ENCODE measurements at places on chromosomes 1 and 21.

DNA sequence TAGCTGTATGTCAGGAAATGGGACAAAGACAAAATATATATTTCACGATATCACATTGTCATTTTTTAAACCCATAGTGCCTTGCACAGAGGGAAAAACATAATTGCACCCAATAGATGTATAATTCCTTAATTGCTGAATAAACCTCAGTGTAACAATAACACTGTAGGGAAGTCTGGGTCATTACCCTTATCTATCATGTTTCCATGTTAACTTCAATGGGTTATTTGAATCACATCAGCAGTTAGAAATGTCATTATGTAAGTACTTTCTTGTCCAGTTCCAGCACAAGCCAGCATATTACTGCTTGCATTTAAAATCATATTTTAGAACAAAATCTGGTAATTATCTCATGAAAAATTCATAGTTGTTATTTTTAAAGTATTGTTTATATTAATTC lies 222.7 kb downstream of the HMCN1 start:
- DNase-seq, result no peak

GRCh38 chr1:172163498-172164215 lies 256.8 kb upstream of the C1orf105 start:
- DNase-seq, result no peak

DNA sequence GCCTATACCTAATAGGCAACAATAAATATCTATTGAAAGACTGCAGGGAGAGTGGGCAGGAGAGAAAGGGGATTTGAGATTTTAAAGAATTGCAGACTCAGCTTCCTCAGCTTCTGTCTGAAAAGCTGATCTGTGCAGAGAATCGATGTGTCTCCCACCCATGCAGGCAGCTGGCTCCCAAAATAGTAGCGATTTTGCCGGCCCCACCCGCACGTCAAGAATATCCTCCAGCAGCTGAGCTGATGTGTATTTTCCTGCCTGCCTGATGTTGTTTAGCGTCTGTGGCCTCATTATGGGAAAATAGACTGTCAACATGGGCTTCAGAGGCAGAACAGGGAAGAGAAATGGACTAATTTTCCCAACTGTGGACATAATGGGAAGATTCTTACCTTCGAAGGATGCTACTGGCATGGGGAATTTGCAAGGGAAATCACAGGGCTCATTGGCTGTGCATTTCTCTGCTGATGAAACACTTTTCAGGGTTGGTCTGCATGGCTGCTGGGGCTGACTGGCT lies 699.8 kb downstream of the PTPRU start:
- DNase-seq, result no peak

DNA sequence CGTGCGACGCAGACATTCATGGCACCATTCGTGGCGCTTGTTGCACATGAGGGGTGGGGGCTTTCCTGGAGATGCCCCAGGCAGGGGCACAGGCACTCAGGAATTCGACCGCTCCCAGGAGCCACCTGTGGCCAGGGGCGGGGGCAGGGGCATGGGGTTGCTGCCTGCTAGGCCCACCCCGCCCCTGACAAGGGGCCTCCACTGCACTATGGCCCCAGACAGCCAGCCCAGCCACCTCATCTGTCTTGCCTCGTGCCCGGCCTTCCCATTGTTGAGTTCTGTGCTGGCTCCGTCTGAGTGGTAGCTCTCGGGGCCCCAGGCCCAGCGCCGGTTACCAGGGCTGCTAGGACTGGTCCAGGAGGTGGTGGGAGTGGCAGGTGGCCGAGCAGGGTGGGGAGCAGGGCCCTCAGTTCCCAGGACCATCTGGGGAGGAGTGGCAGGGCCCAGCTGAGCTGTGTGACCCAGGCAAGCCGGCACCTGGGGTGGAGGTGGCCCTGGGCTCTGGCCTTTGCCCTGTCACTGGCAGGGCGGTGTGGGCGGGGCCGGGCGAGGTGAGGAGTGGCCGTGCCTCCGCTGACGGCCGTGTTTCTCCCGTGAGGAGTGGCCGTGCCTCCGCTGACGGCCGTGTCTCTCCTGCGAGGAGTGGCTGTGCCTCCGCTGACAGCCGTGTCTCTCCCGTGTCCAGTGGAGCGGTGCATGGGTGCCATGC lies 1.9 kb downstream of the PLCH2 start:
- no peak for DNase-seq

DNA sequence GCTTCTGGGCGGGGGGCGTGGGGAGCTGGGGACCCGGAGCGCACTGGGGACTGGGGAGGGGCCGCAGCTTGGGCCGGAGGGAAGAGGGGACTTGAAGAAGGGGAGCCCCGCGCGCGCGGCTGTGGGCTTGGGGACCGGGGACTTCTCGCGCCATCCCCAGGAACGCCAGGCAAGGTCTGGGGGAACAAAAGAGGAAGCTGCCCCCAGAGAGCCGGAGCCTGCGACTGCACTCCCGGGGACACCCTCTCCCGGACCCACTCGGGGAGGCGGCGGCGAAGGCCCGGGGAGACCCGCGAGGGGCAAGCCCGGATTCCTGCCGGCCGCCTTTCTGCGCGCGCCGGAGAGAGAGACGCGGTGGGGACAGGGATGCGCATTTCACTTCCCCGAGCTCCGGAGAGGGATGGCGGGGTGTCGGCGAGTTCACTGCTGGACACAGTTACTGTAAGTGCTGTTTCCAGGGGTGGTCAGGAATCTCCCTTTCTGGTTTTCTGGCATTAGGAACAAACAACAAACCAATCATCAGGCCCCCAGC lies 732 bp downstream of the ABCG1 start:
- no peak for DNase-seq

DNA sequence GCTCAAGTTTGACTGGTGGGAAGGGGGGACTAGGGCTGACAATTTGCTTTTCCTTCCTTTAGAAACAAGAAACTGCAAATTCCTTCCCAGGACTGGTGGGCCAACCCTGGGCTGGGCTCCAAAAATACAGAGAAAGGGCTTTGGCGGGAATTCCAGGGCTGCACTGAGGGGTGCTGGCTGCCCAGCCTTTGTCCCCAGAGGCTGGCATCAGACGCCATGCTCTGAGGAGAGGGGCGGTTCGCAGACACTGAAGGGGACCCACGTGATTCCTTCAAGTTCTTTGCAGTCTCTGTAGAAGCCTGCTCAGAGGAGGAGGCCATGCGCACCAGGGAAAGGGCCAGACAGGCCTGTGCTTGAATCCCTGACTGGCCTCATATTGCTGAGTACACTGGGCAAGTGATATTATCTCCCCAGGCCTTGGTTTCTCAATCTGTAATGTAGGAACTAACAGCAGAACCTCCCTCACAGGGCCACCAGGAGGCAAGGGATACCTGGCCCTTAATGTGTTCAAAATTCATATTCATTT lies 119.5 kb downstream of the EPHB2 start:
- DNase-seq, result no peak

GRCh38 chr1:244652623-244653438 lies at the start of gene DESI2:
TSS of gene DESI2 (plus strand) at chr1:244653126. CDS start at chr1:244653314, 188 bp downstream.
- peak; percentile 98 for DNase-seq

DNA sequence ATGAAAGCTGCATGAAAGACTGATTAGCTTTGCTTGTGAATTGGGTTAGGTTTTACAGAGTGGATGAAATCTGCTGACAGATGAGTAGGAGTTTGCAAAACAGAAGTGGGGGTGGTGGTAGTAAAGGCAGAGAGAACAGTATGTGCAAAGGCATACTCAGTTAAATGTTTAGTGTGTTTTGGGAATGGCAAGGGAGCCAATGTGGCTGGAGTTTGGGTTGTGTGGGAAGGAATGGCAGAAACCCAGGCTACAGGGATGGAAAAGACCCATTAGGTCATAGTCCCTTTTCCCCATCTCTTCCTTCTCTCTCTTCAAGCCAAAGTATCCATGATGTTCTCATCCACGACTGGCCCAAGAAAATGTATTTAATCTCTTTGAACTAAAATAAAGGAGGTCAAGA lies 362.2 kb upstream of the LYPLAL1 start:
- no peak for DNase-seq

- no peak for DNase-seq
Observed at GRCh38 chr1:8878448-8878697, at the start of gene ENO1. TSS of gene ENO1 (minus strand) at chr1:8878686. CDS start at chr1:8874908, 3,778 bp downstream.

GRCh38 chr1:159587461-159587951 lies at the start of gene APCS:
TSS of gene APCS (plus strand) at chr1:159587826. CDS start at chr1:159587922, 96 bp downstream.
- DNase-seq, result no peak

DNA sequence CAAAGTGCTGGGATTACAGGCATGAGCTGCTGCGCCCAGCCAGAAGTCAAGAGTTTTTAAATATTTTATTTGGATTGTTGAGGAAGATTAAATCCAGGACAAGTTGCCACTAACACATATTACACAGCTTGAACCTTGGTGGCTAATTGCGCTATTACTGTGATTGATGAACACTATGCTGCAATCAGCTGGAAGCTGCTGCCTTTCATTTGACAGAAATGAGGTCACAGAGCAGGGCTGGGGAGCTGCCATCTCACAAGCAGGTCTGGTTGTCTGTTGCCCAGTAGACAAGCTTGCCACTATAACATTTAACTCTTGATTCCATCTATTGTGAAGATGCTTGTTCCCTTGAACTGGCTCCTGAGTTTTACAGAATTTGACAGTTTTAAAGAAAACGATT lies 37.4 kb upstream of the NRDC start:
- no peak for DNase-seq

- DNase-seq, result no peak
Observed at GRCh38 chr1:168829876-168830275, 100.9 kb upstream of the DPT start.

DNA sequence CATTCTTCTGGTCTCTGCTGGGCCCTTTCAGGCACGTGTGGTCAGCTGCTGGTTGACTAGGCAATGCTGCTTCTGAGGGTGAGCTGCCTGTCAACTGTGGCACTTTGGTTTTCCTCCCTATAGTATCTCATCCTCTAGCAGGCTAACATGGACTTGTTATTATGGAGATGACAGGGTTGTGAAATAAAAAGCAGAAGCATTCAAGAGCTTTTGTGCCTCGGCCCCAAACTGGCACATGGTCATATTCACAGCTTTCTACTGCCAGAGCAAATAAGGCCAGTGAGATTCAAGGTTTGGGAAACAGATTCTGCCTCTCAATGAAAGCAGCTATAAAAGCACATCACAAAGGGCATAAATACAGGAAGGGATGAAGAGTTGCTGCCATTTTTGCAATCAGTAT lies 1.6 kb upstream of the ZNF124 start:
- DNase-seq, result no peak

DNA sequence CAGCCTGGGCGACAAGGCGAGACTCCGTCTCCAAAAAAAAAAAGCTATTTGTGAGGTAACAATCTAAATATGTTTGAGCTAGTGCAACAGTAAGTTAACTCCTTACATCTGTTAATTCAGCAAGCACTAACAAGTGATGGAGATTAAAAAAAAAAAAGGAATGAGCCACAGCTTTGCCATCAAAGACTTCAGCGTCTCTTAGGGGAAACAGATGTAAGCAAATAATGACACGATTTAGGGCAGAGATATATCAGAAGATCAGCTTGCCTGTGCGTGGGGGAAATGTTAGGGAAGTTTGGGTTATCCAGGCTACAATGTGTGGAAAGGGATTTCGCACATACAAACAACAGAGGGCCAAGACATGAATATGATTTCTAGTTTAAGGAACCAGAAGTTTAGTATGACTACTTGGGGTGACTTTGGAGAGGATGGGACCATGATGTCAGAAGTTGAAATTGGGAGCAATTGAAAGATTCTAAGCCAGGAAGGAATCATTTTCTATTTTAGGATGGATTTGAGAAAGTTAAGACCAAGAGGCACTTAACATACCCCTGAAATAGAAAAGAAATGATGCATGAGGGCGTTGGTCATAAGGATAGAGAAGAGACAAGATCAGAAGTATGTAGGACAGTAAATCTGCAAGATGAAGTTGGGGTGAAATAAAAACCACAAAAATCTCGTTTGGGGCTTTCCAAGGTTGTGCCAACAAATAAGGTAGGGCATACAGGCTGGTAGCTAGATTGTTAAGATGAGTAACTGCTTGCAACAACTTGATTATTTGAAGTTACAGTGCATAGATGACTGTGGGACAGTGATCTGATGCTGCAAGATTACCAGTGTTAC lies 2.4 kb upstream of the BRWD1 start:
- DNase-seq, result no peak

GRCh38 chr1:3827813-3828307 lies 29.2 kb downstream of the CEP104 start:
- DNase-seq, result no peak

GRCh38 chr1:198639671-198640143 lies 867 bp downstream of the PTPRC start:
- DNase-seq, result no peak

Measured in NCI-H2029 (cell line).